Activated naive CD8-positive, alpha-beta T cell treated with anti-CD3 and anti-CD28 coated beads, Interleukin-2, amount 10 ng/mL, durations not matched to agents 7 days and 5 days (primary cell): ENCODE measurements at places on chromosomes 1 and 21. TPM values are rescaled to one million over a fixed set of nuclear protein-coding genes. Genes with fewer than 3 reads are reported as not detected.

DNA sequence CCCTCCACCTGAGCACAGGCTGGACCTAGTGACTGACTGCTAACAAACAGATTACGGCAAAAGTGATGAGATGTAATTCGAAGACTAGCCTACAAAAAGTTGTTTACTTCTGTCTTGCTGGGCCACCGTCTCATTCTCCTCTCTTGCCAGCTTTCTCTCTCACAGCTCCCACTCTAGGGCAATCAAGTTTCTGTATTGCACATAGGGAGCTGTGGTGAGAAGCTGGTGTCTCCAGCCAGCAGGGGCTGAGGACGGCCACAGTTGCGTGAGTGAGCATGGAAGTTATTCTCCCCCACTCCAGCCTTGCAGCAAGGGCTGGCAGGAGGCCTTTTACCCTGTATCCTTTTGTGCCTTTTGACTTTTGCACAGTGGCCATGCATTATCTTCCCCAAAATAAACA lies 8.6 kb upstream of the COL6A2 start:
- no peaks in the 10 kb centered on the region for H3K4me1 ChIP-seq
- peaks cover 4% of the 10 kb centered on the region for H3K36me3 ChIP-seq
- no peak for DNase-seq
- H3K4me3 ChIP-seq, result no peak overlapping the region
- no peak overlapping the region for H3K27ac ChIP-seq

- H3K27ac ChIP-seq, result no peak overlapping the region
- no peak overlapping the region for H3K4me3 ChIP-seq
- H3K4me1 ChIP-seq, result peaks cover 11% of the 10 kb centered on the region
These were observed 169.9 kb upstream of the CSF3R start for GRCh38 chr1:36652586-36652985.

PCNX2 gene
- 43.9 TPM for total RNA-seq

GRCh38 chr1:29949676-29950075 lies 713.4 kb downstream of the PTPRU start:
- no peak overlapping the region for H3K4me3 ChIP-seq
- DNase-seq, result no peak
- peaks cover 1% of the 10 kb centered on the region for H3K4me1 ChIP-seq
- peaks cover 3% of the 10 kb centered on the region for H3K27me3 ChIP-seq

DNA sequence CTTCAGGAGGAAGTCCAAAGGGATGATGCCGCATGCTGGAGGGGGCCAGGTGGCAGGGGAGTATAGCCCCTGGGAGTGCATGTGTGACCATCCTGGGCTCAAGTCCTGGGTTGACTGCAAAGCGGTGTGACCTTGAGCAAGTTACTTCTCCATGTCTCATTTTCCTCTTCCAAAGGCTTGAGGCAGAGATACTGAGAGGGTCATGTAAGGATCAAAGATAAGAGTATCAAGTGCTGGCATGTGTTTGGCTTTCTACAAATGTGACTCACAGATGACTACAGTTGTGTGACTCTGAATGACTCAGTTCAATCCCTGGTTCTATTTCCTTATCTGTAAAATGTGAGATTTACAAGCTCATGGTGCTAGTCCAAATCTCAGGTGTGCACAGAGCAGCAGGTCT lies 26.1 kb downstream of the PROK1 start:
- H3K36me3 ChIP-seq, result no peaks in the 10 kb centered on the region
- H3K4me1 ChIP-seq, result no peaks in the 10 kb centered on the region
- peaks cover 2% of the 10 kb centered on the region for H3K27me3 ChIP-seq

RSPH1 gene
- not detected for total RNA-seq

VASH2 gene
- total RNA-seq, result not detected

MROH9 gene
- not detected for total RNA-seq

UBE4B gene
- 33.4 TPM for total RNA-seq

SPRR2D gene
- total RNA-seq, result not detected

MYOC gene
- not detected for total RNA-seq

SOX13 gene
- 4.0 TPM for total RNA-seq
